ENCODE measurements at places on chromosomes 1 and 21.

- DNase-seq: no peak
Observed at GRCh38 chr1:211842518-211842917, 12.0 kb upstream of the LPGAT1 start.

DNA sequence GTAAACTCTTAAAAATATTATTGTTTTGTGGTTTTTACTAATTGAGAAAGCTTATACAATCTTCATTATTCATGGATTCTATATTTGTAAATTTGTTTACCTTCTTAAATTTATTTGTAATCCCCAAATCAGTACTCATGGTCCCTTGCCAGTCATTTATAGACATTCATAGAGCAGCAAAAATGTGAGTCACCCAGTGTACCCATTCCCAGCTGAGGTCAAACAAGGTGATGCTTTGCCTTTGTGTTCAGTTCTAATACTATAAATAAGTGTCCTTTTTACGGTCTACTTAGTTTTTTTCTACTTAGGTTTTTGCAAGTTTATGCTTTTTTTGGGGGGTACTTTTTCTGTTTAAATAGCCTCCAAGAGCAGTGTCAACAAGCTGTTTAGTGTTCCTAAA is 36.1 kb downstream of the SORT1 start:
- no peak for DNase-seq

- DNase-seq: no peak
Observed at GRCh38 chr1:48333316-48333715, 110.8 kb downstream of the SLC5A9 start.

- no peak for DNase-seq
Observed at GRCh38 chr1:115454837-115455511, 116.9 kb upstream of the NGF start.

- DNase-seq: no peak
Observed at GRCh38 chr1:150388241-150388640, 24.3 kb downstream of the RPRD2 start.

DNA sequence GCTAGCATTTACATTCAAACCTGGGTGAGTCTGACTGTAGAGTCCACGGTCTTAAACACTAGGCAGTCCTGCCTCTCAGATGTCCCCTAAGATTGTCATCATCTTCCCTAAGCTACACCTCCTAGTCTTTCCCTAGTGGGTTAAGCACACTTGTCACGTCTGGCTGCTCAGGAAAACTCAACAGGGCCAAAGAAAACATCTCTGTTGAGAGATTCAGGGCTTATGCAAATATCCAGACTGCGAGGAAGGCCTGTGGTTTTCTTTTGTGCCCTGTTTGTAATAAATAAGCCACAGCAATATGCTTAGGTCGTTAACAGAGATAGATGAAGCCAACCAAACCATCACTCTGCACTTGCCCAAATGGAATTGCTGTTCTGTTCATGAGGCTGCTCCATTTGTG is 472.6 kb upstream of the DEPDC1 start:
- no peak for DNase-seq

GRCh38 chr1:2143814-2144500 is 50.6 kb downstream of the FAAP20 start:
- DNase-seq: no peak

- no peak for DNase-seq
Observed at GRCh38 chr1:40423264-40423642, 27.0 kb upstream of the ZFP69B start.

DNA sequence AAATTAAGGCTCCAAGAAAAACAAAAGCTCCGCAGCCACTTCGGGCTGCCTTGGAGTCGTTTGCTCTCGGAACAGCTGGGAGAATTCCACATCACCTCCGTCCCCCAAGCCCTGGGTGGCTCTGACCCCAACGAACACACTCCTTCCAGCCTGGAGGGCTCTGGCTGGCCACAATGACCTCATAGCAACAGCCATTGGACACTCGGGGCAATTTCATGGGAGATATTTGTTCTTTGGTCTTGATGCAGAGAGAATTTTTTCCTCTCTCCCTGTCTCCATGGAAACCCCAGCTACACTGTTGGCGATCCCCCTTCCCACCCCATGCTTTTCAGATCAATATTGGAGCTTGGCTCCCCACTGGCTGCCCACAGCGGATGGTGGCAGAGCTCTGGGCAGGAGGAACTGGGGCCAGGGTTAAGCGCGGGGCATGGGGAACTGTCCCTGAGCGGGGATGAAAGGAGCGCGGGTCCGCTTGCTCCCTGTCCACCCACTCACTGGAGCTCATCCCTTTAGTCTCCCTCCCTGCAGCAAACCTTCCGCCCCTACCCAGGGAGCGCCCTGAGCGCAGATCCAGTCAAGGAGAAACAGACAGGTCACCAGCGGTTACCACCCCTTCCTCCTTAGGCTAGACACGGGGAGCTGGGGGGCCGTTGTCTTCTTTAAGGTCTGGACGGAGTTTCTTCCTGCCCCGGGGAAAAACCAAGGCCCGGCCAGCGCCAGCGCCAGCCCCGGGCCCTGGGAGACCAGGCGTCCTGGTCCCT is 1.2 kb downstream of the WNT4 start:
- DNase-seq: no peak

GRCh38 chr1:53986458-53986857 is 31.5 kb downstream of the LDLRAD1 start:
- no peak for DNase-seq

GRCh38 chr1:111847466-111847865 is 91.8 kb downstream of the DDX20 start:
- no peak for DNase-seq

DNA sequence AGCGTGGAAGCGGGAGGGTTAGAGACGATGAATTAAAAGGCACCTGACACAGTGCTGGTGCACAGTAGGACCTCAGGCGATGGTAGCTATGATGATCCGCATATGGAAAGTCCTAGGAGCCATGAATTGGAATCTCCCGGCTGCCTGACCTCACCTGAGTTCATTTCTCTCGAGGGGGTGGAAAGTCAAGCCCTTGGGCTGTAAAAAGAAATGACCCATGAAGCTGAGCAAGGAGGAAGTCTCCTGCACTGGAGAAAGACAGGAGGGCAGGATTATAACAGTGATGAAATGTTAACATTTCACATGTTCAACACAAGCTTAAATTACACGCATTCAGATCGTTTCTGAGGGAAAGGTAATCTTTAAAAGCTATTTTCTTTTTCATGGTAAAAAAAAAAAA is 481.2 kb downstream of the MATN1 start:
- DNase-seq: no peak

DNA sequence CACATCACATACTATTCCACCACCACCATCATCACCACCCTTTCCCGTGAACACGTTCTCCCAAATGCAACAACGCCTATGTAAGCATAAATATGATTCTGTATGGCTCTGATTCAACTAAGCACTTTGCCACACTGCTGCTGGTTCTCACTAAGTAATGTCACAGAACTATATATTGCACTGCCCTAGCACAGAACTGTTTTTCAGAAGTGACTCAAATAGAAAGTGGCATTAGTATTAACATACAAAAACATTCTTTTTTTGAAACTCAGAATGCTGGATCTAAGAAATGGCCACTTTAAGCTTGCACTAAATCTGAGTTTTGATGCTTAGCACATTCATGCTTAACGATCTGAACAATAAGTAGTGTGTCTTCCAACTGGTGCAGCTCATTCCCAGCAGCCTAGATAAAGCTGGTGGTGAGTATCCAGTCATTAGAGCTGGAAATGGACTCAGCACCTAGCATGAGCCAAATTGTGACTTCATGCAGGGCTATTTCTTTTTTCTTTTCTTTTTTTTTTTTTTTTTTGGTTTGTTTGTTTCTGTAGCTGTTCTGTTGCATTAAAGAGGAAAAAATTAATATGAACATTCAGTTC is 46.2 kb upstream of the ZC3H11B start:
- no peak for DNase-seq

DNA sequence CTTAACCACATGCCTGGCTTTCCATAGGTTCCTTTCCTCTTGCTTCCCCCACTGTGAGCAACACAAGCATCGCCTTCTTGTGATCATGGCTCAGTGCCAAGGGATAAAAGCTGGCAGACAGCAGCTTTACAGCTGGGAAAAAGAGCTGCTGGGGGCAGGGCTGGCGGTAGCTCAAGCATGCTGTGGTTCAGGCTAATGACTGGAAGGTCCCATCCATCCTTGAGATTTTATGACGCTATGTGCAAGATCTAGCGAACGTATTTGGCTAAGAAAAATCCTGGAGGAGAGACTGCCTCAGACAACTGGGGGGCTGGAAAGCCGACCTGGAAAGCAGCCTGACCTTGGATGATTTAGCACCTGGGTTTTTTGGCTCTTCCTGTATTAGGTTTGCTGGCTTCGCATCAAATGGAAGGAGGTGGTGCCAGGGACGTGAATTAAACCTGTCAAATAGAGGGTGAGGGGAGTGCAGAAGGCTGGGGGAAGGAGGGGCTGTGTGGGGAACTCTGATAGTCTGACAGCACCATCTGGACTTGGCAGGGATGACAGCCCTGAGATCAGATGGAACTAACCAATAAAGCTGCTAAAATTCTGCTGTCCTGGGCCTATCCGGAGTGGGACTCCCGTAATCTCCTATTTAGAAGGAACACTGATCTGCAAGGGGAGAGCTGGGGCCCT is 34.8 kb downstream of the ZMYND12 start:
- DNase-seq: peak; percentile 87

DNA sequence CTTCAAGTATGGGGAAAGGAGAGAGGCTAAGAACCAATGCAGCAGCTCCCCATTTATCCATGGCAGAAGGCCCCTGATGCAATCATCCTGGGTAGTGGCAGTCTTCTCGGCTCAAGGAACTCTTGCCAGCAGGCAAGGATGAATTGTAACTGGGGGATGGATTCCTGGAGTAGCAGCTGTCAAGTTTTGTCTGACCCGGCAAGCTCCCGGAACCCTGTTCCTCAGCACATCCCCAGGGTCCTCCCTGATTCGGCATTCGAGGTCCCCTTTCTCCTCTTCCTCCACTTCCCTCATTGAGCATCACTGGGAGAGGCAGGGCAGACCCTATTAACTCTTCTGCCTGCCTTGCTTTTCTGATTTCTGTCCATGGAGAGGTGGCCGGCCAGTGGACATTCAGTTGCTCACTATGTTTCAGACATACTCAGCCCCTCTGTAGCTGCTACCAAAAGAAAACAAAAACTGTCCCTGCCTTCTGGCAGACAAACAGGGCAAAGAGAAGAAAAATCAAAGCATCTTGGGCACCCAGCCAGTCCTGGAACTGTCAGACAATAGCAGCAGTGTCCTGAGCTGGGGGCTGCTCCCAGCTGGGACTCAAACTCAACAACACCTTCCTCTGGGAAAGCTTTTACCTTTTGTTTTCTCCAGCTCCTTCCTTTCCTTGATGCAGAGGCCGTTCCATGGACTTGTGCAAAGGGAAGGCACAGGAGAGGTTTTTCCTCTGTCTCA is 5.6 kb upstream of the PTCH2 start:
- no peak for DNase-seq

DNA sequence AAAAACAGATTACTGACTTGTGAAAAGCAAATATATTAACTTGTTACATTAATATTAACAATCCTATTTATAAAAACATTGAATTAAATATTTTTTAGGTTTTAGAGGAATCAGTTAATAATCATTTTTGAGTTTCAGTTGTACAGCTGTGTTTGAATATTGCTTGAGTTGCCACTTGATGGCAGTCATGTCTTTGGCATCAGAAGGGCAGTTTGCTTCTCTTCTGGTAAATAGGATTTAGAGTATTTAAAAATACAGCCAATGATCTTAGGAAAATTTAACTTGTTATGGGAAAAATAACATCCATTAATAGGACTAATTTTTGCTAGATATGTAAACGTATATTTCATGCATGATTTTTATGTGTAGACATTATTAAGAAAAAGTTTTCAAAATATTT is 234.1 kb downstream of the NCAM2 start:
- peak; percentile 33 for DNase-seq

DNA sequence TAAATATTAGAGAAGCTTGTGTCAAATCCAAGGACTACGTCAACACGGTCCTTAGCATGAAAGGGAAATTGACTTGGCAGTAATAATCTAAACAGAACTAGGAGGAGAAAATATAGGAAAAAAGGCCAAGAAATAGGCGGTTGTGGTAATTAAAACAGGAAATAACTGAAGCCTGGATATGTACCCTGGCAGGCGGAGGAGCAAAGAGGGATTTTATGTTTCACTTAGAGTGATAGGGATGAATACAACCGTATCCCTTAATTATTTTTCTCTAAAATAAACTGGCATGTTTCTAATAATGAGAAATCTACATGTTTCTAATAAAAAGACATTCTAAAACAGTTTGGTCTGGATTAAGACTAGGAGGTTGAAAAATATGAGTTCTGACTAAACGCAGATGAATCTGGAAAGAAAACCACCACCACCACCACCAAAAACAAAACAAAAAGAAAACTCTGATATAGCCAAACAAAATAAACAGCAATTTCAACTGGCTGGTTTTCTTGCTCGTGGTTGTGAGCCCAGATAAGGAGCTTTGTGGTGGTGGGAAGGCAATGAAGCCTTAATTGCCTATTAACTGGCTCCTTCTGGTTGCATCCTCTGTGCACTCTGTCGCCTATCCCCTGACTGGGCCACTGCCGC is 334.2 kb upstream of the SNX7 start:
- DNase-seq: no peak

- peak; percentile 7 for DNase-seq
Observed at GRCh38 chr1:191913260-191913977, 244.8 kb upstream of the RGS18 start.

- DNase-seq: no peak
Observed at GRCh38 chr1:36965275-36966159, 68.8 kb downstream of the GRIK3 start.

DNA sequence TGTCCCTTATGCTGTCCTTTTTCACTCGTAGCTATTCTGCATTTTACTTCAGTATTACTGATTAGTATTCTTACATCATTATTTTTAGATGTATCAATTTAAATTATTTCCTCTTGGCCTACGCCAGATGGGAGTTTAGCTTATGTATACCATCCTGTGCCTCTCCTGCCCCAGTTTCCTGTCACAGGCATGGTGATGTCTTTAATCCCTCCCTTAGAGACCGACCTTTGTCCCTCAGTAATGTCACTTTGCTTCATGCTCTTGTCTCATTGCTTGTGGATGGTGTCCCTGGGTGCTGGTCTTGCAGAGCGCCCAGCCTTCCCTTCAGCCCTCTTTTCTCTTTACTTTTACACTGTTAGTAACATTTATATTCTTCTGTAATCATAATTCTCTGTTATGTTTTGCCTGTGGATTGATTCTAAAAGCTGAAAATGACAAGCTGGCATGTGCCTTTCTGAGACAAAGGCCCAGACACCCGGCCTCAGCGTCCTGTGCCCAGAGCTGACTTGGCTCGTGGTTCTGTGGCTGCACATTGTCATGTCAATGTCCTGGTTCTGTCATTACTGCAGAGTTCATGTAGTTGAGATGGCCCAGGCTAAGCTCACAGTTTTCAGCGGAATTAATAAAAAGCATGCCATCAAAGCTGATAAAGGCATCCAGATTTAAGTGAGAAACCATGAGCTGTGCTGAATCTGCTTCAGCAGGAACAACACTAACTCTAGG is 100.7 kb downstream of the MTR start:
- DNase-seq: no peak

GRCh38 chr1:156704930-156705320 is 458 bp downstream of the CRABP2 start:
- no peak for DNase-seq

- no peak for DNase-seq
Observed at GRCh38 chr1:228031276-228031995, 24.6 kb downstream of the WNT3A start.

GRCh38 chr1:216332462-216332861 is 90.8 kb downstream of the USH2A start:
- no peak for DNase-seq

- DNase-seq: no peak
Observed at GRCh38 chr1:184416481-184416880, 29.7 kb downstream of the C1orf21 start.

Measured in AG04449 (cell line).